ENCODE measurements at places on chromosomes 1 and 21.
A peak's percentile ranks its signal among the peaks of the same experiment; 100 is the strongest.

- DNase-seq: no peak
Observed at GRCh38 chr1:117499071-117499470, 106.8 kb upstream of the TENT5C start.

- no peak for DNase-seq
Observed at GRCh38 chr1:207822124-207822601, 70.3 kb downstream of the CD46 start.

- DNase-seq: no peak
Observed at GRCh38 chr21:38840456-38841300, 34.9 kb downstream of the ETS2 start.

- no peak for DNase-seq
Observed at GRCh38 chr21:41156142-41156541, 11.8 kb upstream of the BACE2 start.

GRCh38 chr1:229950020-229950419 is 117.0 kb upstream of the GALNT2 start:
- no peak for DNase-seq

DNA sequence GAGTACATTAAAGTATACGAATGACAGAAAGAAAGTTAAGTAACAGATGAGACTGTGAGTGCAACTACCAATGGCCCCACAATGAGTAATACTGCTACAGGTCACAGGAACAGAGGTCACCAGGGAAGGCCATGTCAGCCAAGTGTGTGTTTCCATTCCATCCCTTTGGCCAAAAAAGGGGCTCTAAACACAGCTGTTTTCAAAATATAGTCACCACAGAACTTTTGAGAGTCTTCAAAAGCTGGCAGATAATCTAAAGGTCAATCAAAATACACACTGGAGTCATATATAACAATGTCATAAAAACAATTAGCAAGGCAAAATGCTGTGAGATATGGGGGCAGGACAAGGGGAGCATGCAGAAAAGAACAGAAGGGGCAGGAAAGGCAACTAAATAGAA is 10.2 kb downstream of the USP24 start:
- DNase-seq: no peak

GRCh38 chr1:97074771-97075170 is 353.2 kb downstream of the PTBP2 start:
- no peak for DNase-seq

DNA sequence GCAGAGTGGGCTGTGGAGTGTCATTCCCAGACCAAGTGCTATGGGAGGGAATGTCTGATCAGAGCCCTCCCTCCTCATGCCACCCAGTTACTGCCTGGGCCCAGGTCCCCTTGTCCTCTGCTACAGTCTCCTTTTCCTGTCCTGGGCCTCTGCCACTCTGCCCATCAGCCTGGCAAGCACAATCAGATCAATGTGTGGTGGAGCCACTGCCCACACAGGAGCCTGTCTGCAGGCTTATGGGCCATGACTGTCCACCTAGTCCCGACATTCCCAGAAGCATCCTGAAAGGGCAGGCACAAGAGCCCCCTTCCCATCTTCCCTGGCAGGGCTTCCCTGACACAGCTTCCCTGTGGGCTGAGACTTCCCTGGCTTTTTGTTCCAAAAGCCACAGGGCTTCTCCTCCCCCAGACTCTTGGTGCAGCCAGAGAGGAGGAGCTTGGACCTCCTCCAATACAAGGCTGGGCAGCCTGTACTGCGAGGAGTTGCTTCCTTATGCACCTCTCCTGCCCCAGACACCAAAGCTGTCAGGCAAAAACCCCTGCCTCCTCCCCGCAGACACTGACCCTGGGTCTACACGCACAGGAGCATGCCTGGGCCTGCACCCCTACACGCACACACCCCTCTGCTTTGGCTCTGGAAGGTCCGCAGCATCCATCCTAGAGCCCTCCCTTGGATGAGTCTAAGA is 29.2 kb upstream of the CNTN2 start:
- DNase-seq: no peak

GRCh38 chr1:78279051-78279450 is 211.7 kb upstream of the PTGFR start:
- peak; percentile 86 for DNase-seq

DNA sequence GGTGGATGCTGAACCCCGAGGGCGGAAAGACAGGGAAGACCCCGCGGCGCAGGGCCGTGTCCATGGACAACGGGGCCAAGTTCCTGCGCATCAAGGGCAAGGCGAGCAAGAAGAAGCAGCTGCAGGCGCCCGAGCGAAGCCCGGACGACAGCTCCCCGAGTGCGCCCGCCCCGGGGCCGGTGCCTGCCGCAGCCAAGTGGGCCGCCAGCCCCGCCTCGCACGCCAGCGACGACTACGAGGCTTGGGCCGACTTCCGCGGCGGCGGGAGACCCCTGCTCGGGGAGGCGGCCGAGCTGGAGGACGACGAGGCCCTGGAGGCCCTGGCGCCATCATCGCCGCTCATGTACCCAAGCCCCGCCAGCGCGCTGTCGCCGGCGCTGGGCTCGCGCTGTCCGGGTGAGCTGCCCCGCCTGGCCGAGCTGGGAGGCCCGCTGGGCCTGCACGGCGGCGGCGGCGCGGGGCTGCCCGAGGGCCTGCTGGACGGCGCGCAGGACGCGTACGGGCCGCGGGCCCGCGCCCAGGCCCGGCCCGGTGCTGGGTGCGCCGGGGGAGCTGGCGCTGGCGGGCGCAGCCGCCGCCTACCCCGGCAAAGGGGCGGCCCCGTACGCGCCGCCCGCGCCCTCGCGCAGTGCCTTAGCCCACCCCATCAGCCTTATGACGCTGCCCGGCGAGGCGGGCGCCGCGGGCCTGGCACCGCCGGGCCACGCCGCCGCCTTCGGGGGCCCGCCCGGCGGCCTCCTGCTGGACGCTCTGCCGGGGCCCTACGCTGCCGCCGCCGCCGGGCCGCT is 20.7 kb downstream of the FOXO6 start:
- DNase-seq: no peak

GRCh38 chr1:153434746-153435455 is 18.6 kb downstream of the S100A7A start:
- no peak for DNase-seq

DNA sequence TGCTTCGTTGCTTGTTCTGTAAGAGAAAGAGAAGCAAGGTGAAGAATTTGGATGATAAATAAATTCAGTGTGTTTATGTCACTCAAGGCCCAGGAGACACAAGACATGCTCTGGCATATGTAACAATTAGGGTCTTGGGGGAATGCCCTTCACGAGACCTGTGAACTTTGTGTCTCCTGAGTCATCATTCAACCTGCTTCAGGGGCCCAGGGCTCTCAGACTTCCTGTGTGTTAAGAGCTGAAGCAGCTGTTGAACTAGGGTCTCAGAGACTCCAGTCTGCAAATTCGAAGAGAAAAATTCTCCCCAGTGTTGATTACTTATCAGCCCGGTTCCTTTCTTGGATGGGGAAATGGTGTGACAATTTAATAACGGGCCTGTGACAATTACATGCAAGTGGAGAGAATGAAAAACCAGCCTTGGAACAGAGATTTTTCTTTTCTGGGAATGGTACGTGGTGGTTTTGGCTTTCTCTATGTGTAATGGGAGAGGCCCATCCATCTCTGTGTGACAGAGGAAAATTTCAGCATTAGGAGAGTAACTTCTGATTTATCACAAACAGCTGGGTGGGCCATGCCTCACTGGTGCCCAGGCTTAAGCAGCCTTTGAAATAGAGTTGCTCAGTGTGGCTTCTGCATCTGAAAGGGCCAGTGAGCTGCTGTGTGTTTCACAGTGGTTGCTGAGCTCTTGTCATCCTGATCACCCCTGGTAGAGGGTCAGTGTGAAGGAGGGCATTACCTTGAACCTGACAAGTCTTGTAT is 22.4 kb downstream of the HUNK start:
- no peak for DNase-seq

GRCh38 chr1:67299296-67299695 is 8.4 kb upstream of the IL12RB2 start:
- no peak for DNase-seq

DNA sequence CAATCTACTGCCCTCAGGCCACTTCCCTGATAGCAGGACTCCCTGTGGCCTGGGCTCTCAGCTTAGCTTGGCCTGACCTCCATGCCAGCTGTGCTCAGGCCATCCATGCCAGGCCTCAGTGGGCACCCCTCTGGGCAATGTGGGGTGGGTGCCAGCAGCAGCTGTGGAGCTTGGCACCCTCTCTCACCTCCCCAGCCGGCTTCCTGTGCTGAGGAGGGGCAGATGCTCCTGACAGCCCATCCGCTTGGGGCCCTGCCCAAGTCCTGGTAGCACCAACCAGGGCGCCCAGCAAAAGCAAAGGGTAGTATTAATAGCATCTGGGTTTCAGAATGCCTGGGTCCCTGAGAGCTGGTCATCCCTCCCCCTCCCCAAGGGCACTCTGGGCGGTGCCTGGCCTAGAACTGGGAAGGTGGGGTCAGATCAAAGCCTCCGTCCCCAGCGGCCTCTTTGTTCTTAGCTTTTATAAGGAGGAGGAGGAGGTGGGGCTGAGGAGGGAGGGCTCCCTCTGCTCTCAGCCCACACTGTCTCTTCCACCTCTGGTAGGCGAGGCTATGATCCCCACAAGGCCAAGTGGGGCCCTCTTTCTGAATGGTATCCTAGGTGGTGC is 6.1 kb downstream of the EFNA4 start:
- no peak for DNase-seq

DNA sequence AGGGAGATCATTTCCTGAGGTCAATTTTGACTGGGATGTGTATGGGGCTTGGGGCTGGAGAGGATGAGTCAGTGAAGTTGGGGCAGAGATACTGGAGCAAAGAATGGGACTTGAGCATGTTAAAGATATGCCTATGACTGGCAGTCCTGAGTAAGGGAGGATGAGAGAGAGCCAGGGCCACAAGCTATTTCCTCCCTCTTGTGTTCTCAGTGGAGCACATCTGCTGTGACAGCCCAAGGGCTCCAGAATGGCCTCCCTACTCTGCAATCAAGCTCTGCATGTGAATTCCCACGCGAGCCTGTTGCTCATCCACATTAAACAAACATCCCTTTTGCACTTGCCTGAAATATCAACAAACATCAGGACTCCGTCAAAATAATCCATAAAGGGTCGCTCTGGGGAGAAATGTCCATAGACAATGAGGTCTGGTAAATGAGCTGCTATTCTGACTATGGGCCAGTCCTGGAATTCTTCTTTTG is 9.2 kb downstream of the ADCY10 start:
- DNase-seq: peak; percentile 11

DNA sequence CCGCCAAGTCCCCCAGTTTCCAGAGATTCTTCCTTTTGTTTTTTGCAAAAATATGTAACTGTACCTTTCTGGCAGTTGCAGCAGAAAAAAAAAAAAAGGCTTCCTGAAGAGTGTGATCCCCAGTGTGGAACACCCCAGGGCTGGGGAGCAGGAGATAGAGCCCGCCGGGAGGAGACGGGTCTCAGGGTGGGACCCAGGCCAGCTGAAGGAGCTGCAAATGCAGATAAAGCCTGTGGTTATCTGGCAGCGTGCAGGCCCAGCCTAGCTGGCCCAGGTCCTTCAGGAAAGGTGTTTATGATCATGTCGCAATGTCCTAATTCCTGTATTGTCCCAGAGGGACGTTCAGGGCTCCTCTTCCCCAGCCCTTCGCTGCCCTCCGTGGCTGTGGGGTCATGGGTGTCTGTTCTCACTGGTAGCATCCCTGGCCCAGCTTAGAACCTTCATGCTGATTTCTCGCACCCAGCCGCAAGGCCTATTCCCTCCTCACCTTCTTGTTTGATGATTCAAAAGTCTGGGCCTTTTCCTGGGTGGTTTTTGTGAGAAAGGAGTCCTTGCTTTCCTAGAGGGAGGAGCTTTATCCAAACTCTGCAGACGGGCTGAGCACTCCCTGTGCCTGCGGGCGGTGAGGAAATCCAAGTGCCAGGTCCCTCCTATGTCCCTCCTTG is 26.2 kb downstream of the RNF187 start:
- no peak for DNase-seq

GRCh38 chr21:42521384-42521783 is 7.7 kb downstream of the SLC37A1 start:
- no peak for DNase-seq

DNA sequence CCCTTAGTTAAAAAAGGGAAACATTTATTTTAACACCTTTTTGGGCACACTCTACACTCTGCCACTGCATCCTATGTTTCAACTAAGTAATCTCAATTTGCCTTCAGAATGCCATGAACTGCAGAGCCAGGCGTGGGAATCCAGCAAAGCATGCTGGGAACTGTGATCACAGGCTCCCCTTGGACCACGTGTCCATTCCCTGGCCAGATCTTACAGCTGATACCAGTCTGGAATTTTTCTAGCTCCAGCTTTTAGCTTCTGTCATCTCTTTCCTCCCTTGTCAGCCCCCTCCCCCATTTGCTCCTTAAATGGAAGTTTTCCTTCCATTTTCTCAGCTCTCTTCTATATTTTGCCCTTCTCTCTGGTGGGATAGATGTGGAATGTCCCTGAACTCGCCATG is 29.4 kb downstream of the RCSD1 start:
- DNase-seq: no peak

GRCh38 chr1:67708606-67709005 is 23.6 kb downstream of the GADD45A start:
- no peak for DNase-seq

- DNase-seq: no peak
Observed at GRCh38 chr21:28754127-28754611, 238.5 kb downstream of the LTN1 start.

GRCh38 chr1:109078317-109078716 is 2.5 kb upstream of the TAF13 start:
- DNase-seq: no peak

DNA sequence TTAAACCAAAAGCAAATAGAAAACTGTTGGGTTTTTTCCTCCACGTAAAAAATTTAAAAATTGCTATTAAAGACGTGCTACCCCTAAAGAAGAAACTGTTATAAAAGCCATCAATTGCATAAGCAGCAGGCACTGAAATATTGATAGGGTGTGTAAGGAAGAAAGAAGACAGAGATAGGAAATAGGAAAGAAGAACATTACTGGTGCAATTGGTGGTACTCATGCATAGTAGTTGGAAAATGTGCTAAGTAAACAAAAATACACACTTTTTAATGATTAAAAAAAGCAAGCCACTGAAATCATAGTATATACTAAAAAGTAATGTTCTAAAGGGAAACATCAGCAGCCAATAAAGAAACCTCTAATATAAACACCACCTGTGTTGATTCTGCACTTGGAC is 52.8 kb upstream of the ANGPTL3 start:
- DNase-seq: no peak

Measured in AG09319 (cell line).